Islet precursor cell (in vitro differentiated cells): ENCODE measurements at places on chromosomes 3 and 15.

DNA sequence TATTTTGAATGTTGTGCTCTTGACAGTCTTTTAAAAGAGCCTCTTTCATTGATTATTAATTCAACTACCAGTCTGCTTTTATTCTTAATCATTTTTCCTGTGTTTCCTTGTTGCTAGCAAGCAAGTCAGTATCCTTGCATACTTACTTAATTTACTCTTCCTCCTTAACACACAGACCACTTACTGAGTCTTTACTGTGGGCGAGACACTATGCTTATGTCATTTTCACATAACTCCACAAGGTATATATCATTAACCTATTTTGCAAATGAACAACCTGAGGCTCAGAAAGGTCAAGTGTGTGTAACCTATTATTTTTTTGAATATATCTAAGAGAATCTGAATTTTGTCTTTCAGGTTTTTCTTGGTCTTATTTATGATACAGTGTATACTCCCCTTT is 130.9 kb downstream of the WDR76 start:
- no peak for DNase-seq

DNA sequence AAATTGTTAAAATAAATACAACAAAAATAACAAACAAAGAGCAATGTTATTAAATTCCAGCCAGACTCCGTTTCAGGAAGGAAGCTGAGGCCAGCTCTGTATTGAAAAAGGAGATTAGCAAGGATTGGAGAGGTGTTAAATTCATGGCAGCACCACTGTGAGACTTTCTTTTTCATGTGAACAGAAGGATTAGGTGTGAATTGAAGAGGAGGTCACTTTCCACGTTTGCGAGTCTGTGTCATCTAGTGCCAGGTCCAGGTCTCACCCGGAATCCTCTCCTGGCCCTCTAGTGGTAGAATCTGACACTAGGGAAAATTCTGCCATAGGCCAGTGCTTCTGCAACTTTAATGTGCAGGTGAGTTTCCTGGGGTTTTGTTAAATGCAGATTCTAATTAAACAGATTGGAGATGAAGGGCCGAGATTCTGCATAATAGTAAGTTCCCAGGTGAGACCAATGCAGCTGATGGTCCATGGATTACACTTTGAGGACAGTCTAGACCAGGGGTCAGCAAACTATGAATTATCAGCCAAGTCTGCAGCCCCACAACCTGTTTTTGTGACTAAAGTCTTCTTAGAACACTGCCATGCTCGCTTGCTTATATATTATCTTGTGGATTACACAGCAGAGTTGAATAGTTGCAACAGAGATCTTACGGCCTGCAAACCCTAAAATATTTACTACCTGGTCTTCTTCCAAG is 9.2 kb upstream of the SLC6A1 start:
- peak; percentile 72 for DNase-seq

GRCh38 chr3:56974247-56974930 is 86.1 kb upstream of the SPATA12 start:
- no peak for DNase-seq

GRCh38 chr15:96329403-96329981 is 1.0 kb upstream of the NR2F2 start:
- no peak for DNase-seq

- peak; percentile 74 for DNase-seq
Measured at GRCh38 chr15:37045859-37046740, 54.2 kb downstream of the MEIS2 start.

DNA sequence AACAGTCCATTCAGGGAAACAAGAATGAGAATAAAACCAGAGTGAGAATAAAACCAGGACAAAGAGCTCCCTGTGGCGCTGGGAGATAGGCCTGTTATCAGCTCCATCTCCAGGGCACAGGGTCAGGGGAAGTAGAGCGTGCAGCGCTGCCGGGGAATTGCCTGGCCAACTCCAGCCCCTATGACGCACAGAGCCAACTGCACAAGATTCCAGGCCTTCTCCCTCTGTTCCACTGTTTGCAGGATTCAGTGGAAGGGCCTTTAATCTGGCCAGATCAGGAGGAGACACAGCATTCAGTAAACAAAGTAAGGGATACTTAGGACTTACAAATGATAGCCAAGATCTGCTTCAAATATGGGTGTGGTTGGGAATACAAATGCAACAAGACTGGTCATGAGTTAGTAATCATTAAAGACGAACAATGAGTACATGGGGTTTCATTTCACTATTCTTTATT is 49.4 kb downstream of the ITGB5 start:
- DNase-seq, result peak; percentile 97

DNA sequence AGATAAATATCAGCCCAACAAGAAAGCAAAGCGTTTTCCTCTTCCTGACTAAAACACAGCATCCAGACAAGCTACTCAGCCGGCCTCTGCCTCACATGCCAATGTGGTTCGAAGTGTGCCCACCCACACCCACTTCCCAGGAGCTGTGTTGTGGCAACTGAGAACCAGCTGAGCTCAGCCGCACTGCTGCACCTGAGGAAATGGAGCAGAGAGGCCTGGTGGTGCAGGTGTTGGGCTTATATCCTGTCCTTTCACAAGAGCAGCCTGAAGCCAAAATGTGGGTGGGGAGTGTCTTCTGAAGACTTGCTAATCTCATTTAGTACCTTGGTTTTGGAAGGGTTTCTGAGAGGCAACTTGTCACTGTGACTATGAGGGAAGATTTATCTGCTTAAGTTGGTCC is 23.0 kb upstream of the RETNLB start:
- no peak for DNase-seq

DNA sequence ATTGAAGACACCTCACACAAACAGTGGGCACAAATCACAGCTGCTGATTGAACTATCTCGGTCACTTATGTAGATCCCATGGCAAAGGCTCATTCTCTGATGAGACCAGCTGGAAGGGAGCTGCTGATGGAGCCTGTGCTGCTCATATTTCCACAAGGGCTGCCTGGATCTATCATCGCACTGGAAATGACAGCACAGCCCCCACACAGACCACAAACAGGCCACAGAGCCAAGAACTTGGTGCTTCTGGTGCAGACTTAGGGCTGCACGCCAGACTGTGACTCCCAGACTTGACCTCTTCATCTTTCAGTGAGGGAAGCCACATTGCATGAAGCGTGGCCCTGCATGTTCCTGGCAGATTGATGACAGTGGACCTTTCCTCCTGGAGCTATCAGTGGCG is 197.6 kb downstream of the MINAR1 start:
- DNase-seq, result no peak

DNA sequence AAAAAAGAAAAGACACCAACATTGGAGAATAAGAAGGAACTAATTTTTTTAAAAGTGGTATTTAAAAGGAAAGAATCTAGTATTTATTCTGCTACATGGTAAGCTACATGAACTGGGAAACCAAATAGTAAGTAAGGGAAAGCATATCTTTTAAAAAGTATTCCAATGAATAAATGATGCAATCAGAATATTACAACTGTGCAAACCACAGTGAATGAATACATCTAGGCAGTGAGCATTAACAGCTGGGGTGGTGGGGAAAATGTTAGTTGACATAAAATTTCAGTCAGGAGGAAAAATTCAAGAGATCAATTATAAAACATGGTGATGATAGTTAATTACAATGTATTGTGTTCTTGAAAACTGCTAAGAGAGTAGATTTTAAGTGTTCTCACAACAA is 16.9 kb downstream of the ICE2 start:
- no peak for DNase-seq

DNA sequence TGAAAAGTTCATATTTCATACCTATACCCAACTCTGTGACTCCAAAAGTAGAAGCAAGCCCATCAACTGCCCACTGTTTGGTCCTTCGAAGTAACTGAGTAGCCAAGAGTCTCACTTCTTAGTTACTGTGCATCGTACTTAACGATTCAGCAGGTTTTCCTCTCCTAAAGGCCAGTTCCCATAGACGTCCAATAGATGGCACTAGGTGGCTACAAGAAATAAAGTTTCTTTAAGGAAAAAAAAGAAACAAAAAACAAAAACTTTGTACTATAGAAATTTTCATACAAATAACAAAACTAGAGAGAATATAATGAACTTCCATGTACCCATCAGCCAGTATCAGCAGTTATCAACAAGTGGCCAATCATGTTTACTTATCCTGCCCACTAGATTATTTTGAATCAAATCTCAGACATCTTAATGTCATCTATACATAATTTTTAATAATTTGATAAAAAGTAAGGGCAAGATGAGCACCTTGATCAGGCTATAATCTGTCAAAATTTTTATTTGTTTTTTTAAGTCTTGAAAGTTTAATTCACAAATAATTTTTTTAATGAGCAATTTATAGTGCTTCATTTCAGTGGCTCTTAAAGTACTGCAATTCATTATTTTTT is 63.8 kb upstream of the ACP3 start:
- no peak for DNase-seq

GRCh38 chr15:98713585-98714001 is 65.3 kb downstream of the IGF1R start:
- DNase-seq, result peak; percentile 77

GRCh38 chr15:50137330-50137761 is 18.3 kb upstream of the ATP8B4 start:
- DNase-seq, result peak; percentile 84

DNA sequence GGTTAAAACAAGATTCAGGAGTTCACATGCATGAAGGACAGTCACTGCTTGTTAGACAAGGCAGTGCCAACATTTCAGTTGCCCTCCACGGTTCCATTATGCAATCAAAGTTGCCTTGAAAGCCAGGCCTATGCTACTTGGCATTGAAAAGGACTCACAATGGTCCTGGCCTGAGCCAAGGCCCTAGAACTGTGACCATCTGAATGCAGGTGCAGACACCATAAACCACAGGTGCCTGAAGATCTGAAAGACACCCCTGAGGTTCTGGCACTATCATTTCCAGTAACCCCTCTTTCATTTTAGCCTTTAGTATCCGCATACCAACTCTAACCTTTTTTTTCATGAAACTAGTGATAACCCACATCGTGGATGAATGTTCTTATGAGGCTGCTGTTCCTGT is 2.8 kb downstream of the GABRA5 start:
- DNase-seq, result no peak

DNA sequence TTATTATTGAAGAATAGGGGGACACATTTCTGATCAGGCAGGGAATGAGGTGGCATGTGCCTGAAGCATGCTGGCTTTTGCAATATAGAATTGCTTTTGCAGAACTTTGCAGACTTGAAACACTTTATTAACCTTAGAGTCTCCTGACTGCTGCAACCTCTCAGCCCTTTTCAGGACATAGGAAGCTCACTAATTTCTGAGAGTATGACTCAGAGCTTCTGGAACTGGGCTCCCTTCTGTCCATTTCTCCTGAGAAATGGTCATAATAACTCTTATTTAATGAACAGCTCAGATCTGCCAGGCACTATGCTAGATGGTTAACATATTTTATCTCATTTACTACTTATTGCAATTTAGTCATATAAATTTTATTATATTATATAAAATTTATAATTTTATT is 38.6 kb upstream of the DGKG start:
- DNase-seq, result no peak

DNA sequence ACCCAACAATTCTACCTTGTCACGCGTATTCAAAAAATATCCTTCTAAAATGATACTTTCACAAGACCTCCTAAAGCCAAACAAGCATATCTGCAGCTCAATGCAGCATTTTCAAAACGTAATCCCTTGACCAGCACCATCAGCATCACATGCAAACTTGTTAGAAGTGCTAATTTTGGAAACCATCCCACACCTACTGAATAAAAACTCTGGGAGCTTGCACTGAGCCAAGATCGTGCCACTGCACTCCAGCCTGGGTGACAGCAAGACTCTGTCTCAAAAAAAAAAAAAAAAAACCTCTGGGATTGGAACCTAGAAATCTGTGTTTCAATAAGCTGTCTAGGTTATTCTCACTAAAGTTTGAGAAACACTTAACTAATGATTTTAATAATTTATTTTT is 223.3 kb upstream of the CCDC54 start:
- no peak for DNase-seq

DNA sequence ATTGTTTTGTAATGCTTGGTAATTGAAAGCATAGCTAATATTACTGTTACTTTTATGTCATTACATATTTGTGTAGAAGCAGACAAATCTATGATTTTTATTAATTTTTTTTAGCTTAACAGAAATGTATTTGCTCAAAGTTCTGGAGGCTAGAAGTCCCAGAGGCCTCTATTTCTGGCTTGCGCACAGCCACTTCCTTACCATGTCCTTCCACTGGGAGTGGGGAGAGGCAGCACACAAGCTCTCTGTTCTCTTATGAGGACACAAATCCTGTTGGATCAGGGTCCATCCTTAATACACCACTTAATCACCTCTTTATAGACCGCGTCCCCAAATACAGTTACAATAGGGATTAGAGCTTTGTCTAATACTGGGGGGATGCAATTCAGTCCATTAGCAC is 1061.4 kb downstream of the OTOL1 start:
- no peak for DNase-seq
